ENCODE measurements at places on chromosomes 6 and 20. TPM values are rescaled to one million over a fixed set of nuclear protein-coding genes. Genes with fewer than 3 reads are reported as not detected.

- DNase-seq: no peak
Observed at GRCh38 chr6:4518506-4518905, 257.7 kb upstream of the CDYL start.

DNA sequence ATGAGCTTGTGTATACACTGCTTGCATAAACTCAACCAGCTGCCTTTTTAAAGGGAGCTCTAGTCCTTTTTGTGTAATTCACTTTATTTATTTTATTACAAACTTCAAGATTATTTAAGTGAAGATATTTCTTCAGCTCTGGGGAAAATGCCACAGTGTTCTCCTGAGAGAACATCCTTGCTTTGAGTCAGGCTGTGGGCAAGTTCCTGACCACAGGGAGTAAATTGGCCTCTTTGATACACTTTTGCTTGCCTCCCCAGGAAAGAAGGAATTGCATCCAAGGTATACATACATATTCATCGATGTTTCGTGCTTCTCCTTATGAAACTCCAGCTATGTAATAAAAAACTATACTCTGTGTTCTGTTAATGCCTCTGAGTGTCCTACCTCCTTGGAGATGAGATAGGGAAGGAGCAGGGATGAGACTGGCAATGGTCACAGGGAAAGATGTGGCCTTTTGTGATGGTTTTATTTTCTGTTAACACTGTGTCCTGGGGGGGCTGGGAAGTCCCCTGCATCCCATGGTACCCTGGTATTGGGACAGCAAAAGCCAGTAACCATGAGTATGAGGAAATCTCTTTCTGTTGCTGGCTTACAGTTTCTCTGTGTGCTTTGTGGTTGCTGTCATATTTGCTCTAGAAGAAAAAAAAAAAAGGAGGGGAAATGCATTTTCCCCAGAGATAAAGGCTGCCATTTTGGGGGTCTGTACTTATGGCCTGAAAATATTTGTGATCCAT is 15.3 kb downstream of the TNFAIP3 start:
- DNase-seq: no peak

- no peak for DNase-seq
Observed at GRCh38 chr6:159066483-159066882, 21.7 kb upstream of the TAGAP start.

DNA sequence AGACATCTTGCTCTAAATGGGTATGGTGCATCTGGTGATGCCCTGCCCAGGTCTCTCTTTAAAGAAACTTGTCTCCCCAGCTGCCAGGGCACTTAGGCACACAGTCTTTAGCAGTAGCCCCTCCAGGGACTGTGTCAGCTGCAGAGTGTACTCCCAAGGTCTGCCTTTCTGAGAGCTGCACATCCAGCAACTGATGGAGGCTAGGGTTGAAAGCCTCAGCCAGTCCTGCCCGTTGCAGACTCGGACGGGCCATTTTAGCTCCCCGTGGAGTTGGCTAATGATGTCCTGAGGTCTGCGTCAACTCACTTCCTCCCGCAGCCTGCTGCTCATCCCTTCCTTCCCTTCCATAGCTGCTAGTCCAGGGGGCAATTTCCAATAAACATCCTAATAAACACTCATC is 381.8 kb downstream of the PTPRT start:
- DNase-seq: no peak

LY86 gene
- total RNA-seq: not detected

DNA sequence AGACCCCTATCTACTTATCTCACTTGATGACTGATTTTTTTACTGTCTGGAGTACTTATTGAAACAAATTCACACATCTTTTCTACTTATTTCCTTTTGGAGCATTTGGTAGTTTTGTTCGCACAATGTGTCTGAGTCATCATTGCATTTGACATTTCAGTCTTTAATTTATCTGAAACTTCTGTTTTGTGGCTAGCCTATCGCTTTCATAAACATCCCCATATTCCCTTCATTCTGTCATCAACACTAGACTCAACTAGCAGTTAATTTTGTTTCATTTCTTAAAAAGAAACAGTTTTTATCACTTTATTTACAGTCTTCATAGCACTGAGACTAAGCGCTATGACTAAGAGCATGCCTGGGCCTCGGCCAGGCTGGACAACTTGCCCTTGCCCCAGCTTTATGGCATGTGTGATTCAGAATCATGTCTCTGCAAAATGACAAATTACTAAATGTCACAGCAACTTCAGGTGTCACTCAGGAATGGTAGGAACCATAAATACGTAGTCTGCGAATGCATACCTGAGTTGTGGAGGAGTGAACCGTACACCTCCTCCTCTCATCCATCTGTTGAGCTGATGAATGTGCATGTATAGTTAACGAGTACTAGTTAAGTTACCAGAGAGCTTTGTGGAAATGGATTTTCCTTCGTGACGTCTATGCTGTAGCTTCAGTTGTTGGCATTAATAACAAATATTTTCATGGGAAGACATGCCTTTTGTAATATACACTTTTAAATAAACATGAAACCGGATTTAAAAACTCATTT is 16.2 kb downstream of the L3MBTL3 start:
- DNase-seq: no peak

GRCh38 chr6:160735523-160735922 is 33.5 kb downstream of the PLG start:
- DNase-seq: no peak

- no peak for DNase-seq
Observed at GRCh38 chr6:45727228-45727627, 288.4 kb downstream of the CLIC5 start.

ARMC2 gene
- total RNA-seq: 0.11 TPM

DNA sequence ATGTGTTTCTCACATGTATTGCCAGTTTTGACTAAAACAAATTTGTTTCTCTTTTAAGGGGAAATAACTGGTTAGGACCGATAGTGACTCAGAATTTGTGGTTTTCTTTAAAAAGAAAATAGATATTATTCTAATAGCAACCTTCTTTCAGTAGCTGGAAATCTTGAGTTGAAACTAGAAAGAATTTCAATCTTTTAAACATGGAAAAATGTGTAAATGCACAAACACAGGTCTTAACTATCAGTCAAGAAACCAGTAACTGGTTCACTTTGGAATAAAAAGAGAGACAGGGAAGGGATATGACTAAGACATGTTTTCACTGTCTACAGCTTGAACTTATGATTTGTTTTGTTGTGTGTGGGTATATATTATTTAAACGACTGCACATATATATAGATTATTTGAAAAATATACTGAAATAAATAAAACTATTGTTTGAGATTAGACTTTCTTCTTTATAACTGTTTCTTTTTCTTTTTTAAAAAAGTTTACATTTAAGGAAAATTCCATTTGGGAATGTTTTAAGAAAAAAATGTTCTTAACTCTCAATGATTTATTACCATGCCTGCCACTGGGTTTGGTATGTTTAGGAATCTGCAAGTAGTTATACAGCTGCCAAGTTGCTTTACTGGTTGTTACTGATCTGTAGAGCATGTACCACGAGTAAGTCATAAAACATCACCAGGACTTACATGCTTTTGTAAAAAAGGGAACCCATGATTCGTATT is 753.3 kb upstream of the MARCKS start:
- DNase-seq: no peak

TMEM14C gene
- 79.6 TPM for total RNA-seq

VEGFA gene
- total RNA-seq: 110 TPM

MOG gene
- total RNA-seq: not detected

DNA sequence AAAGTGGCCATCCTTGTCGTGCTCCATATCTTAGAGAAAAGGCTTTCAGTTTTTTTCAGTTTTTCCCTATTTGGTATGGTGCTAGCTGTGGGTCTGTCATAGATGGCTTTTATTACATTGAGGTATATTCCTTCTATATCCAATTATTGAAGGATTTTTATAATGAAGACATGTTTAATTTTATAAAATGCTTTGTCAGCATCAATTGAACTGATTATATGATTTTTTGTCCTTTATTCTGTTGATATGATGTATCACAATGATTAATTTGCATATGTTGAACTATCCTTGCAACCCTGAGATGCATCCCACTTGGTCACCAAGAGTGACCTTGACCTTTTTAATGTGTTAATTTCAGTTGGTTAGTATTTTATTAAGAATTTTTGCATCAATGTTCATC is 55.1 kb upstream of the VGLL2 start:
- no peak for DNase-seq

DNA sequence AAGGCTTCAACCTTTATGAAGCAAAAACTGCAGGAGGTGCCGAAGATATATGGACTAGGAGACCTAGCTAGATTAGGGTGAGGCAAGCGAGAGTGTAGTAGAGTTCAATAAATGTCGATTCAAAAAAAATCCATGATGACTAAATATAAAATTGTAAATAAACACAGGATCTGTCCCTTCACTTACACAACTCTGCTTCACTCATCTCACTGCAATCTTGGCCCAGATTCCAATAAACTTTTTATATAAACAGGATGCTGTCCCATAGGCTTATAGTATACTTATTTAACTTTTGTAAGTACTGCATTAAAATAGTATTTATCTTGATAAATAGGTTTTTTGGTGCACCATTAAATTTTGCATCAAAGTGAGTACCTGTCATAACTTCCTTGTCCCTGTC is 648.4 kb upstream of the NRSN1 start:
- DNase-seq: no peak

- no peak for DNase-seq
Observed at GRCh38 chr6:134034961-134035822, 17.2 kb downstream of the SLC2A12 start.

DNA sequence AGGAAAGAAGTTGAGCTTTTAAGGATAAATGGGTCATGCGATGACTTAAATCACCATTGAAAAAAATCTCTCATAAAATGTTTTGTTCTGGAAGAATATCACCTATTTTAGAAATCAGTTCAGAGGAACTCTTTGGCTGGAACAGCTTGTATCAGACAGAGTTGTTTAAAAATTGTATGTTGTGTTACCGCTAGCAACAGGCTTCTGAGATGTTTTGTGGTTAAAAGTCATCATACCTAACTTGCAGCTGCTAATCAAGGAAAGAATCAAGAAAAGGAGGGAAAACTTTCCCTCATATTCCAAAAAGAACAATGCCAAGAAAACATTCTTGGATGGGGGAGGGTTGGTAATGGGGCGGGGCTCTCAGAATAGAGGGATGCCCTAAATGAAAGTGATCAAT is 220.7 kb upstream of the CITED2 start:
- no peak for DNase-seq

DNA sequence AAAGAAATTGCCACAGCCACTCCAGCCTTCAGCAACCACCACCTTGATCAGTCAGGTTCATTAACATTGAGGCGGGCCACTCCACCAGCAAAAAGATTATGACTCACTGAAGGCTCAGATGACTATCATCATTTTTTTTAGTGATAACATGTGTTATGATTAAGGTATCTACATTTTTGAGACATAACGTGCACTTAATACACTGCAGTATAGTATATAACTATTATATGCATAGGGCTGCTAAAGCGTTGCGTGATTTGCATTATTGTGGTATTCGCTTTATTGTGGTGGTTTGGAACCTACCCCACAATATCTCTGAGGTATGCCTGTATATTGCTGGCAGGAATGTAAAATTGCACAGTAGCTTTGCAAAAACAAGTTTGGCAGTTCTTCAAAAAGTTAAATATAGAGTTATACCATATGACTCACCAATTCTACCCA is 6.8 kb upstream of the RIPK1 start:
- no peak for DNase-seq

DNA sequence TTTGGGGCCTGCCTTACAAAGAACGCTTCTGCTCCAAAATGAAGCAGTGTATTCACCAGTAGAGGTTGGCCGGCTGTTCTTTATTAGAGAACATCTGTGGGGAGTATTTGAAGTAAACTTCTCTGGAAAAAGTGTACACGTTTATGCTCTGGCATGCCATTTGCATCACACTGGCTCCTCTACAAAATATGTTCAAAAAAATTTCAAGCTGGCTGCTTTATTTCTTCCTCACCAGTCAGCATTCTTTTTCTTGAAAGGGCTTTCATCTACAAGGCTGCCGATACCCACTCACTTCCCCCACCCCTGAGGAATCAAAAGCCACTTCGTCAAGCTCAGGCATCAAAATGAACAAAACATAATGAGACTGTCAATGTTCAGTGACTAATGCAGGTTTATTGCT is 294.1 kb downstream of the TFAP2B start:
- no peak for DNase-seq

CDYL gene
- 73.7 TPM for total RNA-seq

CLPSL2 gene
- total RNA-seq: not detected

All from ascending aorta (tissue), 2 donors.